ENCODE measurements at places on chromosomes 7 and 10.

DNA sequence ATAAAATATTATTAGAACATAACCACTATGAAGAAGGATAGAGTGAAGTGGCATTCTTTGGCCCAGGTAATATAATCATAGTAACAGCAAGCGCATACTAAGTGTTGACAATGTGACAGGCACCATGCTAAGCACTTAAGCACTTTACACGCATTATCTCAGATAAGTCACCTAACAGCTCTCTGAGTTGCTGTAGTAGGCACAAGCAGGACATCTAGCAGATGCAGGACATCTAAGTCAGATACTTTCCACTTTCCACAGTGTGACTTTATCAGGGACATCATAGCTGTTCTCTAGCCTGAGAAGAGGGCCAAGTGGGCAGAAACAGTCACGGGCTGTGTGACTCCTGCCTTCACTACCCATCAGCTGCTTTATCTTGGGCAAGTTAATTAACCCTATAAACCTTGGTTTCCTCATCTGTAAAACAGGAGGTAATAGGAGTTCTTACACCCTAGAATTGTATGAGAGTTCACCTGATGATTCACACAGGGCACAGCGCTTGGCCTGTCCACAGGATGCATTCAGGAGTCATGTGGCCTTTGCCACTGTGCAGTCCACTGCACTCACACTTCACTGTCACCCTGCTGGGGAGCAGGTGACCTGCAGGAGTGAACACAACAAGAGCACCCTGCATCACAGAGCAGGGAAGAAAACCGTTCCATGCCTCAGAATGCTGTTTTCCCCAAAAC is 12.5 kb downstream of the LIPA start:
- DNase-seq, result no peak

DNA sequence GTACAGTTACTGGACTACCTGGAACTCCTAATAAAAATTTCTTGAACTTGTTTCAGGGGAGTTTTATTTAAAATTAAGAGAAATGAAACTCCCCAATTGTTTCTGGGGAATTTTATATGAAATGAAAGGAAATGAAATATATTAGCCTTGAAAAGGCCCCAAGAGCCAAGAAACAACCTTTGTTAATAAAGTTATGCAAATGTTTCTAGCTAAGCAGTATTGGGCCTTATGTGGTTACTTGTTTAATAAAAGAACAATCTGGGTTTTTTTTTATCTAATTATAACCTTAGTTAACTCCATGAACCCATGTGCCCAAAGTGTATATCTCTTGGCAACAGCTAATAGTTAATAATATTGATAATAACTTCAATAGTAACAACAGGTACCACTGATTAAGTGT is 222.8 kb downstream of the EXOC4 start:
- DNase-seq, result no peak

- peak; percentile 100 for DNase-seq
These were observed 7.6 kb upstream of the ADAMTS14 start for GRCh38 chr10:70664702-70665195.

- DNase-seq, result no peak
These were observed 79.6 kb downstream of the BMPR1A start for GRCh38 chr10:86836044-86836443.

- DNase-seq, result no peak
These were observed 121.0 kb downstream of the AKR1D1 start for GRCh38 chr7:138196971-138197896.

GRCh38 chr10:96904648-96905047 is 72.5 kb downstream of the LCOR start:
- DNase-seq, result no peak

GRCh38 chr10:93039110-93039509 is 21.5 kb upstream of the CYP26C1 start:
- peak; percentile 32 for DNase-seq

DNA sequence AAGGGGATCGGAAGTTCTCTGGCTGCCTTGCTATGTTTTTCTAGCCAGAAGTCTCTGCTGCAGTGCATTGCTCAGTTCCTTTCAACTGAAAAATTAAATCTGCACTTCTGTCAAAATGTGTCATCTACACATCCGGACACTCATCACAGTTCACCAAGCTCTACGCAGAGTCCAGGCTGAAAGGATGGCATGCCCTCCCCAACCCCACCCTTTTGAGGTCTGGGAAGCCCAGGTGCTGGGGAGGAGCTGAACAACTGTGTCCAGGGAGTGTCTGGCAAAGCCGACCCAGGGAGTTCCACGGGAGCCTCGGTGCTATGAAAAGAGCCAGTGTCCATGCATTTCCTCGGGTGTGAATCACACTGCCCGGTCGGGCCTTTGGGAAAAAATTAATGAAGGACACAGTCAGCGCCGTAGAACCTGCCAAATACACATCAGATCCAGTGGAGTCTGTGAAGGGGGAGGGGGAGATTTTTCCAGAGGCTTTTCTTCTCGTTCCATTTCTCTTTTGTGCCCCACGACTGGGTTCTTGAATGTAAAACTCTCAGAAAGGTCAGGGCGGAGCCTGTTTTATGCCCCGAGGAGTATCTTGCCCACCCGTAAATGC is 757 bp upstream of the PALS2 start:
- DNase-seq, result peak; percentile 50

DNA sequence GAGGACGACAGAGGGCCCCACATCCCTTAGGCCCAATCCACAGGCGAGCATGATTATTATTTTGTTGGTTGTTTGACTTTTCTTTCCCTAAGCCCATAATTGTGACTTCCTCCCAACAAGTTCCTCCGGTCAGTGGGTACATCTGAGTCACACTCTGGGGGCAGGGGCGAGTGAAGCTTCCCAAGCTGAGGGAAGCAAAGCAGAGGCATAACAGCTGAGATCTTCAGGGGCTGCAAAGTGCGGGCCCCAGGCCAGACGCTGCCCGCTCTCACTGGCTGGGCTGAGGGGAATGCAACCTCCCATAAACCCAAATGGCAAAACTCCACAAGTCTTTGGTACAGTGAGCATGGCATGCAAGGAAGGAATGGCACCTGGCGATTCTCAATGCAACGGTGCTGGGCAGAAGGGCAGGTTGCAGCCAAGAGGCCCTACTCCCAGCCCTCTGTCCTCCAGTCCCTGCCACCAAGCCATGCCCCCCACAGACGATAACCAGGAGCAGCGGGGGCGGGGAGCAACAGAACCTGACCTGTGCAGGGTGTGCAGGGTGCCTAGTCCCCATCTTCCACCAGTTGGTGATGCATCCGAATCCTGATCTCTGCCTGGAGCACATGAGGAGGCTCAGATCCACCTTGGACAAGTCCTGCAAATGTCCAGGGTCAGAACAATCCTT is 25.3 kb downstream of the TNS3 start:
- DNase-seq, result no peak

DNA sequence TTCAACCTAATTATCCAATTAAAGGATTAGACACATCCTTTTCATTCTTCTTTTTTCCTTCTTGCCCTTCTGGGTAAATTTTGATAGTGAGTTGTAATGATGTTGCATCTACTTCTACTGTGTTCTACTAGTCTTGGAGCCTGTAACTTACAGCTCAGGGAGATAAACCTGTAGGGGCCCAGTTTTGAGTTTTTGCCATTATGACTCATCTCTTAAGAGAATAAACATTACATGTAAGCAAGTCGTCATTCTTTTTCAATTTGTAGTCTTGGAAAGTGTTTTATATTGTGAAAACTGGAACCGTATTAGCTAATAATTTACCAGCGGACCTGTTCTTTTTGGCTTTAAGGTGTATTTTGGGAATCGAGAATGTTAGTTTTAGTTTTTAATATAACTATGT is 89.7 kb upstream of the RPA3 start:
- no peak for DNase-seq

- no peak for DNase-seq
These were observed 20.0 kb downstream of the SHOC2 start for GRCh38 chr10:110939419-110939818.

- DNase-seq, result peak; percentile 67
These were observed 15.0 kb downstream of the PDLIM1 start for GRCh38 chr10:95275726-95276366.

DNA sequence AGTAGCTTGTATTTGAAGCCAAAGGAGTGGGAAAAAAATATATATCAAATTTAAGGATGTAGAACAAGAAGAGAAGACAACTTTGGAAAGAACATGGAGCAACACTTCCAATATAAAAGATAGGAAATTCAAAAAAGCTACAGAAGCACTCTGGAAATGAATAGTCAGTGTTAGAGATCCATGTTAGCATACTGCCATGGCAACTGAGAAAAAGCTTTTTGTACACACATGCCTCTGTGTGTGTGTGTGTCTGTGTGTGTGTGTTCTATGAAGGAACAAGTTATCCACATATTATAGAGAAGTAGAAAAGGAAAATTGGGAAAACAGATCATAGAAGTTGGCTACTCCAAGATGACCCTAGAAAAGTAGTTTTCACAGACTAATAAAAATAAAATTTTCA is 96.3 kb downstream of the LRRTM3 start:
- no peak for DNase-seq

DNA sequence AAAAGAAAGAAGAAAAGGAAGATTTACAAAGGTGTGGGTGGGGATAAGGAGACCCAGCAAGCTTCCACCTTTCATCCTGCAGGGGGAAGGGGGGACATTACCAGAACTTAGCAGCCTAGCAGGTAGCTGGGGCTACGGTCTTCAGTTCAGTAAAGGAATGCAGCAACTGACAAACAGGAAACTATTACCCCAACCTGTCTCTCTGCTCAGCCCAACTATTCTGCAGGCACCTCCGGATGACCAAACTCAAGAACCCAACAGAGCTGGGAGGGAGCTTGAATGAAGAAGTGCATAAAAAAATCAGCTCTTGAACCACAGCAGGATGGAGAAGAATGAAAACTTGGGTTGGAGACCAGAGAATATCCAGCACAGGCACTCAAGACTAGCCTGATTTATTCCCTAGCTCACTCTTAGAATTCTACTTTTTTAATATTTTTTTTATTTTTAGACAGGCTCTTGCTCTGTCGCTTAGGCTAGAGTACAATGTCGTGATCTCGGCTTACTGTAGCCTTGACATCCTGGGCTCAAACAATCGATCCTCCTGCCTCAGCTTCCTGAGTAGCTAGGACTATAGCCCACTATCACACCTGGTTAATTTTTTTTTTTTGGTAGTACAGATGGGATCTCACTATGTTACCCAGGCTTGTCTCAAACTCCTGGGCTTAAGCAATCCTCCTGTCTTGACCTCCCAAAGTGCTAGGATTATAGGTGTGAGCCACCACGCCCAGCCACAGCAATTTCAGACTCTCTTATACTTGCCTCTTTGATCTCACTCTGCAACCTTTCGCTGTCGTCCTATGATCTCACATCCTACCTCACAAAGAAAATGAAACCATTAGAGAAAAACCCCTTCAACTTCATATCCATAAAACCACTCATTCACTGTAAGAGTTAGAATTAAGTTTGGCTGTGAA is 18.5 kb upstream of the C10orf67 start:
- no peak for DNase-seq

GRCh38 chr7:130723784-130724183 is 10.2 kb downstream of the KLF14 start:
- DNase-seq, result peak; percentile 25

GRCh38 chr7:51027106-51027934 is 244.6 kb upstream of the GRB10 start:
- DNase-seq, result no peak

- no peak for DNase-seq
These were observed 3.9 kb downstream of the FOXL3 start for GRCh38 chr7:293681-294439.

DNA sequence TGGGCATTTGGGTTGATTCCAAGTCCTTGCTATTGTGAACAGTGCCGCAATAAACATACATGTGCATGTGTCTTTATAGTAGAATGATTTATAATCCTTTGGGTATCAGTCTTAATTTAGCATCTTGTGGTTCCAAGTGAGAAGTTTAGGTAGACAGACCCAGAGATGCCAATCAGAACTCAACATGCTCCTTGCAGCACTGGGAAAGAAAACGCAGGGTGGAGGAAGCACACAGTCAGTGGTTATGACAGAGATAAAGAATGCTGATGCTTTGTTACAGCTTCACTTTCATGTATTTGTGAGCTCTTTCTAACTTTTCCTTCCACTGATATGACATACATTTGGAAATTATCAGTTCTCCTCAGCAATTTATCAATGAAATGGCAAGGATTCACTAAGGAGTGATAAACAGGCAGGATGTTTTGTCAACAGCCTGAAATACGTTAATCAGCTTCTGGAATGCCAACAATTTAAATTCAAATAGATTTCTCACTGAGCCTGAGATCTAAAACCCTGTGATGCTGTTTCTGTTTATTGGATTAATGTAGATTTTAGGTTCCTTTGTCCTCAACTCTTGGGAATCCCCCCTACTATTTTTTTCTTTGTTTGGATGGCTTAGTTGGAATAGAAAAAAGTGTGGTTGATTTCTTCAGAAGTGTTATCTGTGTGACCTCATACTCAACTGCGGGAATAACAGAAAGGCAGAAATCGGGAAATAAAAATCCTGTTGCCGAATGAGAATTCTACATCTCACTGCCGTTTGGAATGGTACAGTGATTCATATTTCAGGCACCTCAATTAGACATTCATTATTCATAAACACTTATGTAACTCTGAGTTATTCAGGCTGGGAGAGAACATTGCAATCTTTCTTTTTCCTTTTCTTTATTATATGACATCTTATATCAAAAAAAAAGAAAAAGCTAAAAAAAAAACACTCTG is 675.0 kb downstream of the CNTNAP2 start:
- no peak for DNase-seq

GRCh38 chr10:57716884-57717283 is 550.8 kb downstream of the IPMK start:
- DNase-seq, result peak; percentile 17

GRCh38 chr7:129281163-129281562 is 56.3 kb downstream of the AHCYL2 start:
- no peak for DNase-seq

DNA sequence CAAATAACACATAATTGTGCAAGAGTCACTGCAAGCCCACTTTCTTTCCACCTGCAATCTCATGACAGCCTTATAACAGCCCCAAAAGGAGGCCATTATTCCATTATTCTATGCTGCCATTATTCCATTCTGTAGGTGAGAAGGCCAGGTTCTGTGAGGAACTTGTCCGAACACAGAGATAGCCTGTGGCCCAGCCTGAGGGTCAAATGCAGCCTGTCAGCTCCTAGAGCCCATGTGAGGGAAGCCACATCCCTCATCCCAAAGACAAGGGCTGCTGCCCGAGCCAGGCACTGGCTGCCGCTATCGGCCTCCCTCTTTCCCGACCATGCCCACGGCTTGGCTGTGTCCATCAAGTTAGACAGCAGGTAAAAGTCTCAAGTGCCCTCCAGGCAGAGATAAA is 24.1 kb upstream of the C10orf71 start:
- DNase-seq, result no peak

DNA sequence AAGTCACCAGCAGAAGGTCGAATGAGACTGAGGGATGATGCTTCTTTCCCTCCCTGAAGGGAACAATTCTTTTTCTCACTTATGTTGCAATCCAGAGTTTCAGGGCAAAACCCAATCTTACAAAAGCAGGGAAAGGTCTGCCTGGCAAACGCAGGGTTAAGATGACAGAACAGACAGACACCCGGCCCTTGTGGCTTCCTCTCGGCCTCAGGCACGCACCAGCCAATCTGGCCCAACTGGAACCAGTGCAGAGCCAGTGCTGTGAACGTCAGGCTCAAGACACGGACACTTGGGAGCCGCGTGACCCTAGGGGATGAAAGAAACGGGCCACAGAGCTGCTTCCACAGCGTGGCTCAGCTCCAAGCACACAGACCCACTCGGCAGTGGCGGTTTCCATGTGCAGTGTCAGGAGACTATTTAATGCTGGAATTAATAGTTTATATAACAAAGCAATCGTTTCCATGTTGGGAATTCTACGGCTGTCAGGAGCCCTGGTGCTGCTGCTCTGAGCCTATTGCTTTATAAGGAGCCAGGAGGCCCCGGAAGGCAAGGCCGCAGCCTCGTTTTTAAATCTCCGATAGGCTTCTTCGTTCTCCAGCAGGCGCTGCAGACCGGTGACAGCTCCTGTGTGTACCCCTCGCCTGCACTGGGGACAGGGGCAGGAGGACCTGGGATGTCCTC is 198.4 kb downstream of the DIP2C start:
- DNase-seq, result peak; percentile 63
